ENCODE measurements at places on chromosomes 7 and 10.

DNA sequence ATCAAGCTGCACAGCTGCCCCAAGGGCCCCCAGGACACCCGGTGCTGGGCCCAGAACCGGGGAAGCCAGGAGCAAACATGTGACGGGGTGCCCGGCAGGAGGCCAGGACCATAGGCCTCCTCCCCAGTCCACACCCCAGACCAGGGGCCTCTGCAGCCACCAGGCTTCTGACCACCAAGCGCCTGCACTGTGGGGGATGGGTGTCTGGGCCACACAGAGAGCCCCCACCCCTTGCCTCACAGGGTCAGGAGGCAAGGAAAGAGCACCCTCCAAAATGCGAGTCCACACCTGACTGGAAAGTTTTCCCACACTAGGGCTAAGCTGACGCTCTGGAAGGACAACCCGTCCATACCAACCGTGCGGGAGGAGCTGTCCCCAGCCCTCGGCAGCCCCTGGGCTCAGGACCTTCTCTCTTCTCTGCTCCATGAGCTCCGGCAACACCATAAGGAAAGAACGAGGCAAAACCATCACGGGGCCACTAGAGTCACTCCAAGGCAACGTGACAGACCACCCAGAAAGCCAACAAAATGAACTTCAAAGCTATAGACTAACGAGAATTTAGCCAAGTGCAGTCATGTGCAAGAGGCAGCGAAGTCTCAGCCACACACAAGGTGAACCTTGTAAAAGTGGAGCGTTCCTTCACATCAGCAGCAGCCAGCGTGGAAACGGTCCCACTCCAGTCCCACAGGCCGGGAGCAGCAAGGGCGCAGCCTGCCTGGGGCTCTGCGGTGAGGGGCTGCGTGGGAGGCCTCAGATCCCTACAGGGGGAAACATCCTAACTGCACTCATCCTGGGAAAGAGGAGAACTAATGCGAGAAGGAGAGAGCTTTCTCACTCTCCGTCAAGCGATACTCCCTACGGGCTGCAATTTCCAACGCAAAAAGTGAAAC lies 5.1 kb downstream of the STK32C start:
- no peak for DNase-seq

DNA sequence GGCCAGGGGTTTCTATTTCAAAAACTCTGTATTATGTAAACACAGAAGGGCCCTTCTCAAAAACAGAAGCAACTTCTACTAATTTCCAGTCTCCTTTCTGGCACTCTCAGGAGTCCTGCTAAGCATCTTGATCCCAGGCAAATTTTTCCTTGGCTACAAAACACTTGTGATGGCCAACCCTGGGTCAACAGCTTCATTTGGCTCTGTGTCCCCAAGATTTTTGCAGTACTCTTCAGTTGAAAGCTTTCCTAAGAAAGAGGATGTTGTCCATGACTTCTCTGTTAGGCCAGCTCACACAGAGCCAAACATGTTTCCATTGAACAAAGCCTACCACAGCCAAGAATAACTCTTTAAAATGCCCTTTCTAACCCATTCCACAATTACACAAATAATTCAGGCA lies 99.0 kb upstream of the EGR2 start:
- no peak for DNase-seq

- no peak for DNase-seq
These were observed 206.1 kb upstream of the NPSR1 start for GRCh38 chr7:34451923-34452322.

- no peak for DNase-seq
These were observed at the start of gene GIMAP8 for GRCh38 chr7:150450491-150451001. GIMAP8 (plus strand) TSS chr7:150450630; CDS start chr7:150466699, 16,069 bp downstream.

DNA sequence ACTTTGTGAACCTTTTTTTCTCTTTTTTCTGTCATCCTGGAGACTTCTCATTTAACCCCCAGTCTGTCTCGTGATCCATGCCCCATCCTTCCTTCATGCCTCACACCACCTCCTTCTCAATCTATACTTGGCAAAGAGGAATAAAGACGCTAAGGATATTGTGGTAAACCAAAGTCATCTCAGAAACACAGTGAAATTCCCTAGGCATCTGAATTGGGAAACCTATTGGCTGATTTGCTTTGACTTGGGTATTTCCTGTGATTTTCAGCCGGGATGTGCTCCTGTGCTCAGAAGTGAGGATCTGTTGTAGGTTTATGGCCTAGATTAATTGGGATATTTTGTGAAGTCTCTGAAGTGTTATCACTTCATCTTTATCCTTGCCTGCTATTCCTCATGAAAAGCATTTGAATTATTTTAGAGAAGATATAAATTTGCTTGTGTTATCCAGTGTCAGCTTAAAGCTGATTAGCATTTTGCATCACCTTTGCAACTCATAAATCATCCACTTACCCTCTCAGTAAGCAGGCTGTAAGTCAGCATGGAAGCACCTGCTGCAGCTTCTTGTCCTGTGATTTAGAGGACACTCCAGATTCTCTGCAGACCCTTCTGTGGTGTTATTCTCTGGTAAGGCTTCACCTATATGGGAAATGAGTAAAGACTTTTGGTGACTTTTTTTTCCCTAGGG lies 138.0 kb downstream of the AUTS2 start:
- DNase-seq, result no peak

GRCh38 chr10:6027929-6028328 lies 34.2 kb downstream of the IL2RA start:
- DNase-seq, result no peak

DNA sequence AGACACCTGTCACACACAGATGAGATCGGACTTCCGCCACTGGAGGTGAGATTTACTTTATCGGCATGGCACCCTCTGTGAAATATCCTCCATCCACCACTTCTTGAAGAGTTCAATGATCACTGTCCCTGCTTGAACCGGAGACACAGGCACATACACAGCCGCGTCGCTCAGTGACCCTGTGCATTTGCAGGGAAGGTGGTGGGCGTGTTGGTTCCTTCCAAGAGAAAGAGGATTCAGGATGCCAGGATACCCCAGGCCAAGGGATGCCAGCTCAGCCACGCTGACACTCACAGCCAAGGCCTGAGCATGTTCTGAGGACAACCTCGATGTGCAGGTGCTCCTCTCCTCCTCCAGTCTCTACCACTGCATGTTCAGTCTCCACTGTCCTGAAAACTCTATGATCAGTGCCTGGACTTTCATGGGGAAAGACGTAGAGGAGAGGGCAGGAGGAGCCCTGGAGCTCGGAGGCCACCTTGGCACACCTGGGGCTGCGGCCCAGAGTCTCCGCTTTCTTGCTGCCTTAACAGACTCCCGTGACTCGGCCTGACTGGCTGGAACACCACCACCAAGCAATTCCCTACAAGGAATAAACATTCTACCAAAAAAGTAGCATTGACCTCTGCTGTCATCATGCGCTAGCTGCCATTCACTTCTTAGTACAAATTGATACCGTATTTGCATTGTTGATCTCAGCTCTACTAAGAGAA lies 115.2 kb downstream of the TCERG1L start:
- no peak for DNase-seq

DNA sequence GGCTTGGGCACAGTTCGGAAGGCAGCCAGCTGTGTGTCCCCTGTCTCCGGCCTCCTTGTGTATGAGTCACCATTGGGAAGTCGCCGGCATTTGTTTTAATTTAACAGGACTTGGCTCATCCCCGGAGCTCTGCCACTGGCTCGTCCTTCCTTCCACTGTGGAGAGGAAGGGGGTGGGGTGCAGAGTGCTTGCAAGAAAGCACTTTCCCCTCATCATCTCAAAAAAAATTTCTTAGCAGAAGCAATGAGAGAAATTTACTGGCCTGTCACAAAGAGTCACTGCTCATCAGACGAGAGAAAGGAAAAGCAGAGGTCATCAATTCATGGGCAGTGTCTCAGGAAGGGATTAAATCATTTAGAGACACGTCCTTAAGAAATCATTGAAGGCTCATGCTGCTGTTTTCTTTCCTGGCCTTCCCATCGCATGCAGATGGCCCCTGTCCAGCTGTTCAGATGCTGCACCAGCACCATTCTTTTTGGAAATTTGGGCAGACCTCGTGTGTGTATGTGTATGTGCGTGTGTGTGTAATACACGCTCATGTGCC lies 93.3 kb downstream of the BMS1 start:
- no peak for DNase-seq

- no peak for DNase-seq
These were observed 57.8 kb downstream of the ZRANB1 start for GRCh38 chr10:124999433-125000365.

DNA sequence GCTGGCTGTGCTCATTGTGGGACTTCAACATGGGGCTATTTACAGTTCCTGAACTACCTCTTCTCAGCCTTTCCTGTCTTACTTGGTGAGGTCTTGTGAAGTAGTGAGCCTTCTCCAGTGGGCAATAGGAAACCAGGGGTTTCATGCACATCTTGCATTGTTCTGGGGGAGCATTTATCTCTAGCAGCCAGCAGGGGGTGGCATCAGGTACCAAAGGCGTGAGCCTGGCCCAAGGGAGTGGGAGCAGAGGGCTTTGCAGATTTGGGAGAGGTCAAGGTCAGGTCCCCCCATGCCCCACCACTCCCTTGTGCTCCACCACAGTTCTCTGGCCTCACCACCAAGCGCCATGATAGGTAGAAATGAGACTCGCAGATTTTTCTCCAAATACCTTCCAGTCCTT lies 85.4 kb upstream of the NPTX2 start:
- DNase-seq, result no peak

GRCh38 chr10:23095966-23096801 lies 805 bp downstream of the MSRB2 start:
- DNase-seq, result peak; percentile 41

GRCh38 chr10:7491949-7492659 lies 81.3 kb upstream of the SFMBT2 start:
- no peak for DNase-seq

DNA sequence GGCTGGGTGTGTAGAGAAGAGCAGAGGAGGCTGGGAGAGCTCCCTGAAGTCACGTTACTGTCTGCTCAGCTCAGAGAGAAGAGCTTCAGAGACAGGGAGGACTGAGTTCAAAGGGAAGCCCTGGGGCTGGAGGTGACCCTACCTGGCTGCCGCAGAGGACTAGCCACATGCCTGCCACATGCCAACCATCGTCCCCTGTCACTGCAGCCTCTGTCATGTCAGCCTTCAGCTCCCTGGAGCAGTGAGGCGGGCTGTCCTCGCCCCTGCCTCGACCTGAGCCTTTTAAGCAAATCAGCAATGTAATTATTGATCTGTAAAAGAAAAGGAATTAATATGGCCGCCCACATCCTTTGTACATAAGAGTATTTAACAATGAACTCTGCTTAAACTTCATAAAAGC lies 89.3 kb upstream of the RET start:
- no peak for DNase-seq

DNA sequence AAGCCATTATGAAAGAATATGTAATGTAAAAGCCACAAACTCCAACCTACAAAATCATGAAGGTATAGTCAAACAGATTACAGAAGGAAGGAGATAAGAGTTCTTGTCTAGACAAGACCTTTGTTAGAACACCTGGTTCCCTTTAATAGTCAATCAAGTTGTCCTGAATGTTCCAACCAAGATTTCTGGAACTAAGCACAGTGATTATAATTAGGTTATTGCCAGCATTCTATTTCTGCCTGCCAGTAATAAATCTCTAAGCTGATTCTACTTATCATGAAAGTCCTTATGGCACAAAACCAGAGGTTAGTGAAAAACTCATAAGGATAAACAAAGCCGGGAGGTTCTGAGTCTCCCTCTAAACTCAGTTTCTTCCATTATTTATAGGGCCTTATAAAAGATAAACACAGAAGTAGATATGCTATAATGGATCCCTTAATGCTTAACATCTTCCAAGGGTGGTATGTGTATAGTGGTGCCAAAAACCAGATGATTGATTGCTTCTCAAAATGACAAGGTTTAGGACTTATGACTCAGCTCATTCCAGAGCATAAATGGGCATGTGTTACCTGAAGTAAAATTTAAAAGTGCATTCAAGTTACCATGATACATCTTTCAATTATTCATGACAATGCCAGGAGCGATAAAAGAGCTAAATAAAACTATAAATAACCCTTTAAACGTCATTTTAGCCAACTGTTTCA lies 237.2 kb downstream of the CSTF2T start:
- no peak for DNase-seq

GRCh38 chr10:77159538-77160110 lies 478.0 kb downstream of the KCNMA1 start:
- no peak for DNase-seq

- DNase-seq, result no peak
These were observed 46.1 kb upstream of the PPP2R2D start for GRCh38 chr10:131854579-131855335.

- no peak for DNase-seq
These were observed 223.5 kb upstream of the PHYHIPL start for GRCh38 chr10:58952747-58953466.

DNA sequence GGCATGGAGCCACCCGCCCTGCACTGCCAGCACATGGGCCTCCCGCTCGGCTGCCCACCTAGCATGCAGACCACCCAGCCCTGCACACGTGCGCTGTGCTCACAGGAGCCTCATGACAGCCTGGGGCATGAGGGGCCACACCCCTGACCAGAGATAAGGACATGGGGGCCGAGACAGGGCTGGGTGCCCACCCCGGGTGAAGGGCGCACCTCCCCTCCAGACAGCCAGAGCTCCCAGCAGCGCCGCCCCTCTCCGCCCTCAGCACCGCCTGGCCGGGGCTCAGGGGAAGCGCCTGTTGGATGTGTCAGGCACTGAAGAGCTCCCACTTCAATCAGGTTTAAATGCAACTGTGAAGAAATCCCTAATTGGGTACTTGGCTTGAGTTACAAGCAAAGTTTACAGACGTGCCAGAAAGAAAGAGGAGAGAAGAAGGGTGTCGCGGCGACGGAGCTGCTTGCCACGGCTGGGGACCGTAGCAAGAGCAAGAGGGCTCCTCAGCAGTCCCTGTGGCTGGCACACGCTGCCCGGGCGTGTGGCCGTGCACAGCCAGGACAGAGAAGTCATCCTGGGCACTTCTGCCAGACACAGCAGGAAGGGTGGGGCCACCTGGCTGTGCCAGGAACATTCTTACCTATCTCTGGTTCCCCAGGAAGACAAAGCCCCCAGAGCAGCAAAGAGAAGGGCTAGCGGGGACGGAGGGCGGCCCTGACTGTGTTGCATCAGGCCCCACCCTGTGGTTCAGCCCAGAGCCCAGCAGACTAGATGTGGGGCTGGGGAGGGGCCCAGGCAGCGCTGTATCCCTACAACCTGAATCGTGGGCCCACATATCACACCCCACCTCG lies 247.4 kb downstream of the ELFN1 start:
- DNase-seq, result no peak

GRCh38 chr7:151542606-151543130 lies 23.0 kb upstream of the RHEB start:
- DNase-seq, result no peak

DNA sequence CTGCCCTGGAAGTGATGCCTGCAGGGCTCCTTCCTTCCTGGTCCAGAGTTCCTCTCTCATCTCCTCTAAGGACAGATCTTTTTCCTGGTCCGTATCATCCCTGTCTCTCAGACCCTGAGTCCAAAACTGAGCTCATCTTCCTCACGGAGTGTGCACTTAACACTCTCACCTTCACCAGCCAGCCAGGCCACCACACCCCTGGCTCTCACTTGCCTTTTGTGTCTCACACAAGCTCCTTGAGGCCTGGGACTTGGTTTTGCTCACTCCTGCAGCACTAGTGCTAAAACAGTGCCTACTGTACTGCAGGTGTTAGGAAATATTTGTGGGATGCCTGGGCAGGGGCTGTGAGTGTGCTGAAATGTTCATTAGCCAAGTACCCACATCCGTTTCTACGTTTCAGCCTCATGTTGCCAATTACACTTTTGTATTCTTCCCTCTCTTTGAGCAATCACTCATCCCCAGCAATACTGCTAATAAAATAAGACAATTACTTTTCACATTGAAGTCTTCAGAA lies 21.4 kb upstream of the PARP12 start:
- no peak for DNase-seq
